ENCODE measurements at places on chromosomes 4 and X.

DNA sequence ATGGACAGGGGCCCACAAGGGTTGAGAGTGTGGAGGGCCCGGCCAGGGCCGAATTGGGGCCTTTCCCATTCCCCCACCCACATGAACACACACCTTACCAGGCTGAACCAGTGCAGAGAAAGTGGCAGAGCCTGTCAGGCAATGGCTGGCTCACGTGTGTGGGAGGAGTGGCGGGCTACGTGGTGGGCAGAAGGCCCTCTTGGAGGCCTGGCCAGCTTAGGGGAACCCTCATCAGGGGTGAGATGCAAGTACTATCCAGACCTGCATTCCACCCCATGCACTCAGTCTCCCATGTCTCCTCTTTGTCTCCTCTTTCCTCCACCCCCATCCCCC lies 965 bp downstream of the TCEAL4 start:
- DNase-seq: no peak

GRCh38 chr4:184680698-184681097 lies 31.2 kb downstream of the PRIMPOL start:
- DNase-seq: no peak

DNA sequence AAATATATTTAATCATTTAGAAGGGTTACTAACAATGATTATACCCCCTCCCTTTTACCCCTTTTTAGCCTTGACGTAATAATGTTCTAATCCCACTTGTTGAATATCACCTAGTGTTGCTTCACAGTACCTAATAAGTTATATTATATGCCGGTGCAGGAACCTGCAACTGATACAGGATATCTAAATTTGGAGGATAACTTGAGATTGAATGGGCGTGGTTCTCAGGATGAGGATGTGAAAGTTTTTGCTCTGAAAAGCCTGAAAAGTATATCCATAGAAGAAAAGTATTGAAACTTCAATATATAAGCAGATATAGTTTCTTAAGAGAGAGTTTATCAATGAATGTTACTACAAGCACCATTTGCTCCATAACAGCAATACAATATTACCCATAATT lies 59.8 kb downstream of the ZNF711 start:
- DNase-seq: no peak

DNA sequence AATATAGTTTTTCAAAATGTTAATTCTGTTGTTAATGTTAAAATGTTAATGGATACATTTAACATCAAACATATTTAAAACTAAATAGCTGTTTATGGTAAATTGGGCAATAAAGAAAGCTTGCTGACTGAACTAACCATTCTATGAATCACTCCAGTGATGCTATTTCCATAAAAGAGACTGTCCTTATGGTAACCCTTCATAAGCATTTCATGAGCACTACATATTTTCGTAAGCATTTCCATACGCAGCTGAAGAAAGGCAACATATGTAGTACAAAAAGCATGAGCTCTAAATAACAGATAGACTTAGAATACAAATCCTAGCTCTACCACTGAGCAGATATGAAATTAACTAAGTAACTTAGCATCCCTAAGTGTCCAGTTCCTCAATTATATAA lies 188.9 kb downstream of the COL25A1 start:
- DNase-seq: no peak

GRCh38 chr4:188195389-188195985 lies 56.2 kb downstream of the TRIML1 start:
- no peak for DNase-seq
